Activated CD4-positive, CD25-positive, alpha-beta regulatory T cell treated with anti-CD3 and anti-CD28 coated beads, Interleukin-2, amount 50 U/mL, for 24 hours (primary cell): ENCODE measurements at places on chromosomes 6 and 20.

DNA sequence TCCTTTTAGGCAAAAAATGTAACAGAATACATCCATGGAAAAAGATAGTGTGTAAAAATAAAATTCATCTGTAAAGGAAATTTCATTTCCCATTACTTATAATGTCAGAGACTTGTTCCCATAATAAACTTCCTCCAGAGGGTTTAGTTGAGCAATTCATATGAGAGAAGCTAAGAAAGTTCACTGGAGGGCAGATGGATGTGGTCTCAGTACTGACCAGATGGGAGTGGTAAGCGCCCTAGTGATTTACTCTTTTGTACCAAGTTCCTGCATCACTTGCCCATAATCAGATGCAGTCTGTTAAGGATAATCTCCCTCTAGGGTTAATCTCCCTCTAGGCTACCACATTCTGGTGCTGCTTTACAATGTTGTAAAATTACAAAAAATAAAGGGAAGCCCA lies 61.7 kb downstream of the ESF1 start:
- no peak for ATAC-seq

DNA sequence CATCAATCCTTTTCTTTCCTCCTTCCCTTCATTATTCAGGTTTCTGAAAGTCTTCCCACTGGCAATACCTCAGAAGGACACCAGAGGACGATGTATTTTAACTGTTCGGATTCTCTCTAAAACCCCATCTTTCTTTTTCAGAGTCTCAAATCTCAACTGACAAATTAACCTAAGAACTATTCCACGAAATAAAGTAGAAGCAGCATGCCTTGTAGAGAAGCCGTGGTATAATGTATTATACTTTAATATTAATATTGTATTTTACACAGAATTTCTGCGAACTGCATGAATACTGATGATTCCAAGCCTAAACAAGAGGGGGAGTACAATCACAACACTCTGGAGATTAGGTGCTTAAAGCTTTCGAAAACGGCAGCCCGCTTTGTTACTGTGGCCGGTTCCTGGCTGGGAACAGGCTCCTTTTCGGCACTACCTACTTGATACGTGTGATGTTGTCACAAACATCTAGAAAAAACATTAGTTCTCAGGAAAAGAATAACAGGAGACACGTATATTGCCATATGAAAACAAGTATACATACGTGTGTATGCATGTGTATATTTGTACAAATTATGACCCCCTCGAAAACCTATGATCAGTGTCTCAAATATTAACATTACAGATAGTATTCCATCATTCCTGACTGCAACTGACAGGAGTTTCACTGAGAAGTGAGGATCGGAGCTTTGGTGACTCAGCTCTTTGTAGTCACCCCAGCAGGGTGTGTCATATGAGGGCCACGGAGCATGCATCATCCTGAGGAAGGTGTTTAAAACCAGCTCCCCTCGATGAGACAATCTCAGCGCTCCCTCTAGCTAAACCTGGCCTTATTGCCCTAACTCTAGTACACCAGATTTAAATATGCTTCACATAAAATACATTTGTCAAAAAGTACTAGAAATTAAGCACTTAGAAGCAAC lies 319.7 kb upstream of the TCF21 start:
- ATAC-seq: peak; percentile 65

DNA sequence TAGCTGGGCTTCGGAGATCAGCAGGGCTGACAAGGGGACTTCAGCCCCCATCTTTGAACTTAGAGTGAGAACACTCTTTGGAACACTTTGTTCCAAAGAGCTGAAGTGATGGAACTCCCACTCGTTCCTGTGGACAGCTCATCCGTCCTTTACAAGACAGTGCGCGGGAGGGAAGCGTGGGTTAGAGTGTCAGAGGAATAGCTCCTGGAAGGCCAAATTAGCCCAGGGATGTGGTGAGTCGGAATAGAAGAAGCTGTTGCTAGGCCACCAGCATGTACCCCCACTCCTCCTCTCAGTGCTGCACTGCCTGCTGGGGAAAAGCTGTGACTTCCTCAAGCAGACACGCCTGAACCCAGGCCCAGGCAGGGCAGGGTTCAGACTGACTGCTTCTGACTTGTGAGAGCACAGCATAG lies 1.7 kb downstream of the SDCBP2 start:
- ATAC-seq: no peak

DNA sequence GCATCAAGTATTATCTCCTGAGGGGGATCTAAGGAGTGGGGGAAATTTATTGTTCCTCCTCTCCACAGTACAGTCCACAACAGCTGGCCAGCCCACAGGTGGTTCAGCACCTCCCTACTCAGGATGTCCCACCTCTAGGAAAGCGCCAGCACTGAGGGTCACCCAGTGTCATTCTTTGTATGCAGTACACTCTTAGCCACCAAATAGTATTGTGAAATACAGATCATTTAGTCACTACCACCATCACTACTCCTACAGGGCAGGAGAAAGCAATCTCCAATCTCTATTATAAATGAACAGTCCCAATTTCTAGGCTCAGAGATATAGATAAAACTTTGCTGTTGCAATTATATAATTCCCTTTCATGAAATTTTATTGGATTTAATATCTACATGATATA lies 6.3 kb upstream of the ZNF76 start:
- no peak for ATAC-seq

GRCh38 chr20:18683839-18684238 lies 96.0 kb downstream of the DTD1 start:
- ATAC-seq: no peak

GRCh38 chr6:163457637-163458561 lies 43.4 kb downstream of the QKI start:
- no peak for ATAC-seq

DNA sequence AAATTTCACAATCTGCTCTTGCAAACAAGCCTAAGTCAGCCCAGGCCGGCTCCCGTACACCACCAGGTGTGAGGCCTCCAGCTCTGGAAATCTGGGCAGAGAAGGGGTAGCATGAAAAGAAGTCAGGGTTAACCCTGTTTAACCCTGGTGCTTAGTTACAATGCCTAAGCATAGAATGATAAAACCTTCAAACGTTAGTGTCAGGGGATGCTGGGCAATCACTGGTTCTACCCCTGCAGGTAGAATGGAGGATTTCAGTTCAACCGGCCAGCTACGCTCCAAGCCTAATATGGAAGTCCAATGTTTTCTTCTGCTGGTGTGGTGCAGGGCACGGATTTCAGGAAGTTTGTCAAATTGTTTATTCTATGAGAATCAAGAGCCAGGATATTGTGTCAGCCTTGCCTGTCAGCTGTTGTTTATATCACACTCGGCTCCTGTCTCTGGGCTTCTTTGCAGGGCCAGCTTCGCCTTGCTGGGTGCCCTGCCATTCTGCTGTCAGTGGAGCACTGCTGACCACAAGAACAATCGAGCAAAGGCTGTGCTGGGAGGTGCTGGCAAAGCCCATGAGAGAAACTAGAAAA lies 20.2 kb upstream of the CD93 start:
- no peak for ATAC-seq

DNA sequence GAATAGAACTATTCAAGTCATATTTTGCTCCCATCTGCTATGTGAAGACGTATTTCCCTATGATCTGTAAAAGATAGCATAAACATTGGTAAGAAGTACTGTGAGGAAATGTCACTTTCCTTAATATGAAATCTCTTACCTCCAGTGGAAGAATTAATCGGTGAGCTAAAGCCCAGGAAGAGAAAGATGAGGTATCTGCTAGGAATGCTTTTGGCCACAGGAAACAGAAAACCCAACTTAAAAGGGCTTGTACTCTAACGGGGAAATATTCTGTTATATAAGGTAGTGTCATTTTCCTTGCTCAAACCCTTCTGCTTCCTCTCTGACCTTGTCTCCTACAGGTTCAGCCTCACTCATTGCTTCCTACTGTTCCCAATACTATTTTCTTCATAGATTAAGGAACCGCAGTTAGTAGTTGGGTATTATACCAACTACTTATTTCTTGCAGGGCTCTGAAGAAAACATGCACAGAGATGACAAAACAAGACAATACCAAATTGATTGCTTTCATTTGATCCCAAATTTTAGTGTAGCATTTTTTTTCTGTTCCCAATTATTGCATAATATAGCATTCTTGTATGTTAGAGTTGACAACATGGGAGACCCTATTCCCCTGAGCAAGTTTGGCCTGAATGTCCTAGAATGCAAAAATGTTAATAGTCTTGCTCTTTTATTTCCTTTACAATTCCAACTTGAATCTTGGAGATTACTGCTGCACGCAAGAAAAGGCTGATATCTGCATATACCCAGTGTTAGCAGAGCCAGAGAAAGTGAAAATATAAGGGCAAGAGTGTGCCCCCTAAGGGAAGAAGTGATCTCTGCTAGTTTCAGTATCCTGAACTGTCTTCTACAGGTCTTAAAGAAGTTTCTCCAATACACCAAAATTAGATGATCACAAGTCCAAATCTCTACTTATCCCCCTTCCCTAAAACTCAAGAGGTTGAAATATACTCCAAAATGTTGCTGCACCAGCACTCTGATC lies 65.3 kb downstream of the AFG1L start:
- ATAC-seq: no peak

DNA sequence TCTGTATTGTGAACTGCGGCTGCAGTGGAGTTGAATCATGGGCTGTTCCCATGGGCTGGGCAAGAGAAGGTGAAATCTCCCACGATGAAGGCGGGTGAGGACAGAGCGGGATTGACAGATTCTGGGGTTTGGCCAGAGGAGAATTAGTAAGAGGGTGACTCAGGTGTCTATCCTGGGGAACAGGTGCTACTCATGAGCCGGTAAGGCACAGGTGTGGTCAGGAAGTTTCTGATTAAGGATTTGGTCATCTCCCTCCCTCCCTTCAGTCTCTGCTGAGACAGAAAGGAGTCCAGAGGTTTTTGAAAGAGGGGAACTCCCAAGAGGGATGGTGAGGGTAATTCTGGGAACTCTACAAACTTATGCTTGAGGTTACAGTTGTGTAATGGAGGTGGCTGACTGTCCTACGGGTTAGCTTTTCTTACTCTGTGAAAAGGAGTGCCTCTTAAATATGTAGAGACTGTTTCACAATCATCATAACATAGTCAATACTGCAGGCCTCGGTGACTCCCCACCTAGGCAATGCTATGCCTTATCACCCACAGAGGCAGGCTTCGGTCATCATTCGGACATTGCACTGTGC lies 31.5 kb downstream of the SERPINB1 start:
- peak; percentile 33 for ATAC-seq

GRCh38 chr20:52270001-52270606 lies 78.5 kb upstream of the ZFP64 start:
- no peak for ATAC-seq
